ENCODE measurements at places on chromosomes 1 and 21.

DNA sequence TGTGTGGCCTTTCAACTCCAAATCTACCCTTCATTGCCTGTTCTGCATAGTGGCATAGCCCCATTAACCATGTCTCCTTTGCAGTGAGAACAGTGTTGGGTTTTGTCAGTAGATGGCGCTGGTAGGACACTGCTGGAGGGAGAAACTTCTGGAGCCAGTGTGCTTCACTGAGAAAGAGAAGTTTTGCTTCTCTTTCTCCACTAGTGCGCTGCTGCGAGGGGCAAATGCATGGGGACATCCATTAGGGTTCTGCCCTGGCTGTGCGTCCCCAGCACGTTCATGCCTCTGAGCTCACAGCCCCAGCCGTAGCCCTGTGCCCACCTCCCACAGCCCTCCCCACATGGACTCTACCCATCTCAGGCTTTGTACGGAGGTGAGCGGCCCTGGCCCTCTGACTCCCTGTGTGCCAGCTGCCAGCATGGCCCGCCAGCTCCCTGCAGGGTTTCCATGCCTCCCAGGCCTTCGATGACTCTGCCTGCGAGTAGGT is 53.1 kb downstream of the RIMS3 start:
- DNase-seq = peak; percentile 9

DNA sequence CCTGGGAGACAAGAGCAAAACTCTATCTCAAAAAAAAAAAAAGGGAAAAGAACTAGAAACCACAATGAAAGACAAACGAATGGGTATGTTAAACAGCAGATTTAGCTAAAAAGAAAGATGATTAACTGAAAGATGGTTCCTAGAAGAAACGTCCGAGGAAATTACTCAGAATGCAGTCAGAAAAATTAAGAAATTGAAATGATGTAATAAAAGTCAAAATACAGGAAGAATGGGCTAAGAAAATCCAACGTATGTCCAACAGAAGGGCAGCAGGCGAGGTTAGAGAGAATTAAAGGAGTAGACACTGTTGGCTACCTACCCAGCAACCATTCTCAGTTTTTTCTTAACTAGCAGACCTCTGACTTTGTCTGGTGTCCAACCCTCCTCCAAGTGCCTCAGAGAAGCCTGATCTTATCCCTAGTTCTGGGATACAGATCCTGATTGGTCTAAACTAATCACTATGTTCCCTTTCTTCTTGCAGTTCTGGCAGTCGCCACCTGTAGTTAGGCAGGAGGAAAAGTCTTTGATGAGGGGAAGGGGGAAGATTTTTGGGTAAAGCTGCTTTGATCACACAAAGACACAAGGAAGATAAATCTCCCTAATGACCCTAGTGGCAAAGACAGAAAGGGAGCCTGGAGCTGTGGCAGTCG is 25.7 kb downstream of the GPR161 start:
- DNase-seq = no peak

DNA sequence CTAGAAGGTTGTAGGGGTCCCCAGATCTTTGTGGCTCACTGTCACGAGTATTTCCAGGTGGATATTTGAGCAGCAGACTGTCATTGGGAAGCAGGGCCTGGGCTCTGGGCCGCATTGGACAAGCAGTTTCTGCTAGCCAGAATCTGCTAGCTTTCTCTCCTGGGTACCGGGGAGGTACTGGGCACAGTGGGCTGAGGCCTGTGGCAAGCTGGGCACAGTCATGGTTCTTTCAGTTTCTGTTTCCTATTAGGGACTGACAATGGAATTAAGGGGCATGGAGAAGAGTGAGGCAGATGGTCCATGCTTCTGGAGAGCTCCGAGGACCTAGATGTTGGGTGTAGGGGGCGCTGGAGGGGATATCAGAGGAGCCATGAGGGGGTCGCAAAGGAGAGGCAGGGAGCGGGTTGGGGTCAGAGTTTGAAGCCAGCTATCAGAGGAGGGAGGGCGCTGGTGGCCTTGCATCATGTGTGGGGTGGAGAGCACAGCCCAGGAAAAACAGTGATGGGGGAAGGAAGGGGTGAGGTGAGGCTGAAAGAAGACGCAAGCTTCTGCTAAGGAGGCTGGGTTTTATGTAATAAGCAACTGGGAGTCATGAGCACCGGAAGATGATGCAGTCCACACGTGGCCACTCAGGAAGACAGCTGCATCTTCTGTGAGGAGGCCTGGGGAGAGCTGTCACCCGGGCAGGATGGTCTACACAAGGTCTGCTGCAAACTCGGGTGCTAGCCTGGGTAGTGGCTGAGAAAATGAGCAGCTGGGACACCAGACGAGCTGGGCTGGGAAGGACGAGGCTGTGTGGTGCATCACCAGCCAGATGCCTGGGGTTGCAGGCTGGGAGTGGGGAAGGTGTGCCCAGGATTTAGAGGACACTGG is 72.7 kb downstream of the IER5 start:
- DNase-seq = no peak

GRCh38 chr1:25072461-25072860 is 142.4 kb upstream of the RUNX3 start:
- DNase-seq = no peak

- DNase-seq = no peak
These were observed 106.3 kb downstream of the GALNT2 start for GRCh38 chr1:230173187-230173975.

- no peak for DNase-seq
These were observed 76.4 kb downstream of the SNRPE start for GRCh38 chr1:203937678-203938330.

GRCh38 chr1:108832929-108833328 is 24.0 kb downstream of the AKNAD1 start:
- no peak for DNase-seq

GRCh38 chr1:180886338-180886737 is 26.4 kb upstream of the KIAA1614 start:
- no peak for DNase-seq

GRCh38 chr21:18387994-18388393 is 15.6 kb downstream of the TMPRSS15 start:
- DNase-seq = no peak

- DNase-seq = no peak
These were observed 252.4 kb upstream of the KAZN start for GRCh38 chr1:14345946-14346550.

GRCh38 chr1:185674201-185674600 is 60.0 kb upstream of the HMCN1 start:
- no peak for DNase-seq

GRCh38 chr1:227305894-227306626 is 12.2 kb downstream of the CDC42BPA start:
- no peak for DNase-seq

- no peak for DNase-seq
These were observed 75.5 kb upstream of the TNR start for GRCh38 chr1:175818929-175819328.

DNA sequence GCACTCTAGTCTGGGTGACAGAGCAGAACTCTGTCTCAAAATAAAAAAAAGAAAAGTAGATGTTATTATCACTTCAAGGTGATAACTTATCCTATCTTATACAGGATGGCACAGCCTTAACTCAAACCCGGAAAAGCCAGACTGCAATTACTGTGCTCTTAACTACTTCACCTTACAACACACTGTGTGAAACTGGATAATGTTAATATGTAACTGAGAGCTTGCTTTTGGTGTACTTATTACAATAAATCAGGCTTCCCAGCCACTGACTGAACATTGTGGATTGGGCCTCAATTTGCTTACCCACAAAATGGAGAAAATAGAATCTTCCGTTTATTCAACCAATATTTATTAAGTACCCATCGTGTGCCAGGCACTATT is 1.4 kb downstream of the ORC1 start:
- DNase-seq = no peak

DNA sequence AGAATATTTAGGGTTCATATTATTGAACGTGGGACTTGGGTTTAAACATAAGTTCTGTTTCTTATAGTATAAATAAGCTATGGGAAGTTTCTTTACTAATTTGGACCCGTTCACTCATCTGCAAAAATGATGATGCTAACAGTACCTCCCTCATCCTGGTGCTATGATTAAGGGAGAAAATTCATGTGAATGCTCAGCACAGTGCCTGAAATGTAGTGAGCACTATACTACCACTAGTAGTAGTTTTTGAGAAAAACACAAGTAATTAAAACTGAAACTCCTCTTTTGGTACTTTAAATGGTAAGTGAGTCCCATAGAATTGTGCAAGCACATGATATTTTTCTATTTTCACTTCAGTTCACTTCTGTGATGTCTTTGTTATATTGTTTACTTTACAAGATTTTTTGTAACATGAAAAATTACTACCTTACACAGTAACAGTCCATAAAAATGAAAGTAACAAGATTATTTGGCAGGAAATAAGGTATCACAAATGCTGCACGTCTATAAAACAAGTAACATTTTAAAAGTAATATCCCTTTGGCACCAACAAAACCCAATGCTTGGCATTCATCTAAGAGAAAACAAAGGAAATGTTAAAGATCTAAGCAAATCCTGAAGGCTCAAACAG is 11.3 kb upstream of the PTPRC start:
- no peak for DNase-seq

- DNase-seq = peak; percentile 36
These were observed 53.4 kb downstream of the TOMM20 start for GRCh38 chr1:235075048-235075776.

DNA sequence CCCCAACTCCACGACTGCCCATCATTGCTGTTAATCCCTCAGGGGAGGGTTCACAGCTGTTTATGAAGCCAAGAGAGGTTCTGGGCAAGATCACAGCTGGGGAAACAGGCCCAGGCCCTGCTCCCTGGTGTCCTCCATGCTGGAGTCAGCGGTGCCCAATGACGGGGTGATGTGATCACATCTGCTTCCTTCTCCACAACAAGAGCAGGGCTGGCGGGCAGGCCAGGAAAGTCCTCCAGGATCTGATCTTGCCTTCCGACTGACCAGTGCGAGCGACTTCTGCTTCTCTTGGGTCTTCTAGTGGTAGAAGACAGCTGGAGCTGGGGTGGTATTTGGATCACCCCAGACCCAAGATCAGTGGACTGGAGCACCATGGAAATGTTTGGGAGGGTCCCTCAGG is 951 bp upstream of the LINGO4 start:
- no peak for DNase-seq

GRCh38 chr1:74811436-74812179 is 78.7 kb downstream of the TYW3 start:
- no peak for DNase-seq

DNA sequence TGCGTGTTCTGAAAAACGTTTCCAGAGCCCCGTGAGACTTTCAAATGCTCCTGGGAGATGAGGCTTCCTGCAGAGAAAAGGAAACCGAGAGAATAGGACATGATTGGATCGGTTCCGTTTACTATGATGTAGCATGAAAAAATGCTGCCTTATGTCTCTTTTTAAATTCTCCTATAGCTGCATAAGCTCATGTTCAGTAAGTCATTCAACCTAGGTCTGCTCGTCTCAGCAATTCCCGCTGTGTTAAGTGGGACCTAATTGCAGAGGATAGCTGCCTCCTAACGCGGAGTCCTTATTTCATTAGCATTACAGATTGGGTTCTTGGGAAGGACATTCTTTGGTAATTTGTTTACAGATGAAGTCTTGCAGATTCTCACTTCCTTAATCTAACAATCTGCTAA is 165.3 kb downstream of the GALNT2 start:
- DNase-seq = no peak

DNA sequence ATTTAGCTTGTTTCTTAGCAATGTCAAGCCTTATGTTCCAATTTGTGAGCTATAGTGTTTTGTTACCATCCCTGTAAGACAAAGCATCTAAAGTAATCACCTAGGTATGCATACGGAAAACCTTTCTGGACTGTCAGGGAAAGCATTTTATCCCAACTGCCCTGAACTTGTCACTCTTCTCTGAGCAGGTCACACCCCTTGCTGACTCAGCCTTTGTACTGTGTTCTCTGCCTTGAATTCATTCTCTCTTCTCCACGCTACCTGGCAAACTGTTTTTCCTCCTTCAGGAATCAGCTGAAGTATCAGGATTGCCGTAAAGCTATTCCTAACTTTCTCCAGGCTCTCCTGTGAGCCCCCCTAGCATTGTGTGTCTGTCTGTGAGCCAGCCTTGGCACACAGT is 54.2 kb downstream of the PBX1 start:
- DNase-seq = no peak

GRCh38 chr1:40531381-40532061 is at the start of gene ZNF684:
TSS of gene ZNF684 (plus strand) at chr1:40531637. CDS start at chr1:40533167, 1,530 bp downstream.
- peak; percentile 82 for DNase-seq

DNA sequence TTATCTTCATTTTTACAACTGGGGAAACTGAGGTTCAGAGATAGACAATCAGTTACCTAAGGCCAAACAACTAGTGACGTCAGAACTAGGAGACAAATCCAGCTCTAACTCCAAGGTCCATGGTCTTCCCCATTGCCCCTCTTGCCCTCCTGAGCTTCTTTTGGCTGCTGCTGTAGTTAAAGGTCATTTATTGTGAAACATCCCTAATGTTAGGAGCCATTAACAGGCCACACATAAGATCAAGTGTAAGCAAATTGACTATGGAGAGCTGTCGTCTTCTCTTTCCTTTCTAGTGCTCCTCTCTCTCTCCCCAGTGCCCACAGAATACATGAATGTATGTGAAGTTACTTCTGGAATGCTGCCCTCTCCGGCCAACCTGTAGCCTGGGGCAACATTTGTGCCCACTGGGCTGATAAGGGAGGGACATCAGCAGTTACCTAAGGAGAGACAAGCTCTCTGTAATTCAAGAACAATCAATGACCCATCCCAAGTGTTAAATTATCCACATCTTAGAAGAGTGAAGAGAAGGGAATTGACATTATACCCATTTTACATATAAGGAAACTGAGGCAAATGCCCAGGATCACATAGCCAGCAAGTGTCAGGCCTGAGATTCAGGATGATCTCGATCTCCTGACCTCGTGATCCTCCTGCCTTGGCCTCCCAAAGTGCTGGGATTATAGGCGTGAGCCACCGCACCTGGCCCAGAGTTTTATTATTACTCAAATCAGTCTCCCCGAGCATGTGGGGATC is 40.1 kb downstream of the PTAFR start:
- DNase-seq = no peak

- no peak for DNase-seq
These were observed 142.8 kb downstream of the CDC7 start for GRCh38 chr1:91643431-91643830.

- DNase-seq = no peak
These were observed 83.0 kb upstream of the AK4 start for GRCh38 chr1:65064981-65065380.

GRCh38 chr1:190475421-190476141 is 2.1 kb downstream of the BRINP3 start:
- no peak for DNase-seq

DNA sequence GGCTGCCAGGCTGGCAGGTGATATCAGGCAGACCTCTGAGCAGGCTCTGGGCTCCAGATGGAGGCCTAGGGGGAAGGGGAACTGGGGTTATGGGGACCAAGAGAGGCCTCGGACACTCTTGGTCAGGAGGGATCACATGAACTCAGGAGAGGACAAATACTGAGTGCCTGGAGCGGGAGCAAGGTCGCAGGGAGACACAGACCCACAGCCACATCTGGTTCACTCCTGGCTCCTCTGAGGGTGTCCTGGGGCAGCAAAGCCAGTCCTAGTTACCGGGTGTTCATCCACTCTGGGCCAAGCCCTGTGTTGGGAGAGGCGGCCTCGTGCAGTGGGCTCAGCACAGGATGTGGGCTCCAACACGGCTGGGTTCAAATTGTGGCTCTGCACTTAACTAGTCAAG is 239.0 kb downstream of the PTPRU start:
- no peak for DNase-seq
